Kidney glomerular epithelial cell (primary cell): ENCODE measurements at places on chromosomes 7 and 10.

- DNase-seq: no peak
Observed at GRCh38 chr7:75042286-75042685, 31.3 kb downstream of the RCC1L start.

- no peak for DNase-seq
Observed at GRCh38 chr10:124918191-124918830, 23.6 kb upstream of the ZRANB1 start.

GRCh38 chr7:17495655-17496394, 197.4 kb downstream of the AHR start:
- no peak for DNase-seq

DNA sequence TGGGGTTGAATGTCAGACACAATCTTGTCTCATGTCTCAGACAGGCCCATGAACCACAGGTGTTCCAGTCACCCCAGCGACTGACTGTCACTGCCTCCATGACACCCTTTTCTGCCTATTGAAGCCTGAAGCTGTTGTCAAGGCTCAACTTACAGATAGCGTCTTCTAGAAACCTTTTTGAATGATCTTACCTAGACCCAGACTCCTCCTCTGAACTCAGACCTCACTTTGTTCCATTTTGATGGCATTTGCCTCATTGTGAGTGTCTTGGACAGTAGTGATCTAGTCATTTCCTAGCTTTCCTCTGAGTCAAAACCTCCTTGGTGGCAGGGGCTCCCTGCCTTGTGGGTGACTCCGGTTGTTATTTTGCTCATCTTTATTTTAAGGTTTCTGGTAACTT, 98.3 kb upstream of the AGK start:
- no peak for DNase-seq

- DNase-seq: no peak
Observed at GRCh38 chr7:105250706-105251105, 138.0 kb downstream of the SRPK2 start.

- DNase-seq: no peak
Observed at GRCh38 chr10:6292741-6293151, 90.0 kb downstream of the PFKFB3 start.

GRCh38 chr7:92557249-92557648, 28.7 kb downstream of the RBM48 start:
- DNase-seq: no peak

GRCh38 chr10:112471878-112472487, 25.0 kb downstream of the VTI1A start:
- DNase-seq: peak; percentile 77

- DNase-seq: no peak
Observed at GRCh38 chr10:28878236-28878970, 201.1 kb downstream of the BAMBI start.

- DNase-seq: no peak
Observed at GRCh38 chr7:50588937-50589336, 23.7 kb upstream of the DDC start.

- peak; percentile 32 for DNase-seq
Observed at GRCh38 chr10:122786269-122786668, 59.4 kb downstream of the CUZD1 start.

- DNase-seq: no peak
Observed at GRCh38 chr10:125006188-125006680, 64.3 kb downstream of the ZRANB1 start.

DNA sequence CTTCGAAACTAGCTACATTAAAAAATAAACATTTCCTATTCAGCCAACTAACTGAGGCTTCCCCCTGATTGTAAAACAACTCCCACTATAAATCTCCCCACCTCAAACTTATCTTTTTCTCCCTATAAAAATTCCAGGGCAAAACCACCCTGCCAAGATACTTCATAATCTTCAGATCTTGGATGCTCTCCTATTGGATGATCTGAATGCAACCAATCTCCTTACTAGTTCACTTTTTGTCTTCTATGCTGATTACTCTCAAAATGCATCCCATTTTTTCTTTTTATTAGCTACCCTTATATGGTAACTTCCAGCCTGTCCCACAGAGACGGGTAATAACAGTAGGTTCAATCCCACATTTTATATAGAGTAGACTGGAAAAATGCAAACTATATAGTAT, 15.0 kb upstream of the PRSS58 start:
- no peak for DNase-seq

DNA sequence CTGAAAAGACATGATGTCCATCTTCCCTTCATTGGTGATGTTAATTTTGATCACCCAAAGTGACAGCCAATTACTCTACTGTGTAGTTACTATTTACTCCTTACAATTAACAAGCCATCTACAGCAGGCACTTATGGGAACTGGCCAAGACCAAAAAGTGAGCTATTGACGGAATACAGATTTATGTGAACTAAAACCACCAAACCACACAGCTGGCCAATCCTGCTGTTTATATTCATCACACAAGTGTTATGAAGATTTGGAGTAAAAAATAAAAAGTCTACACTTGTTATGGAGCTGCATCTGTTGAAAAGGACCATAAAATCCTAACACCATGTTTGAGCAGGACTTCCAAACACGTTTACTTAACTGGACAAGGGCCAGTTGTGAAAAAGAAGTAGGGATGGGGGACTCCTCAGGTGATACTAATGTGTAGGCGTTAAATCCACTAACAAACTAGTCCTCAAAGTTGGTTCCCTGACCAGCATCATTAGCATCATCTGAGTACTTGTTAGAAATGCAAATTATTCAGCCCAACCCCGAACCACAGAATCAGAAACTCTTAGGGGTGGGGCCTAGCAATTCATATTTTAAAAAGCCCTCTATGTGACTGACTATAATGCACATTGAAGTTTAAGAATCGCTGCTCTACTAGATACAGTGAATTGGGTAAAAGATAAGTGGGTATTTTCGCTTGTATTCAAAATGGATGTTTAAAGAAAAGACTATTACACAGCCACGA, 11.6 kb downstream of the MCMBP start:
- no peak for DNase-seq

DNA sequence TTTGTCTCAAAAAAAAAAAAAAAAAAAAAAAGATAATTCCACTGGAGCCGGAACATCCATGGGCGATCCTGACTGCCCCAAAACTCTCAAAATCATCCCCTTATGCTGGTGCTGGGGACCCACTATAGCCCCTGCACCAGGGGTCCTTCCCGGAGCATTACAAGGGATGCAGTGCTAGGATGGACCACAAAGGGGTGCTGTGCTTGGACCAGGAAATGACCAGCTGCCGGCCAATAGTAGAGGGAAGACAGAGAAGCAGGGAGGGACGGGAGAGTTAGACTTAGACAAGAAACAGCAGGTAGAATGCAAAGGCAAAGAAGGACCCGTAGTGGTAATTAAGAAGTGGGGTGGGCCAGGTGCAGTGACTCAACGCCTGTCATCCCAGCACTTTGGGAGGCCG, 40.5 kb downstream of the RCC1L start:
- no peak for DNase-seq

GRCh38 chr10:114893251-114893650, 44.7 kb upstream of the TRUB1 start:
- no peak for DNase-seq

DNA sequence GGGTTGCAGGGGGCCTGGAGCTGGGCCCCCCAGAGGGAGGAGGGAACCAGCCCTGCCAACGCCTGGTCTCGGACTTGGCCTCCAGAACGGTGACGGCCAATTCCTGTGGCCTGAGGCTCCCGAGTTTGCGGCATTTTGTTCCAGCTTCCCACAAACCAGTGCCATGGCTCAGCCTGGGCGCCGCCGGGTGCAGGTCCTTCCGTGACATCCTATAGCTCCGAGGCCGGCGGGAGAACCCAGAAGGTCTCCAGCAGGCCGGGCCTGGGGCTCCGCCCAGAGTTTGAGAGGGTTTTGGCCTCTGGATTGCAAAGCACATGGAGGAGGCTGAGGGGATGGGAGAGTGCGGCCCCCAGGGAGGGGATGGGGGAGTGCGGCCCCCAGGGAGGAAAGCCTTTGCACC, 92.6 kb downstream of the UNCX start:
- no peak for DNase-seq

- DNase-seq: no peak
Observed at GRCh38 chr10:14253711-14254110, 77.0 kb downstream of the FRMD4A start.

DNA sequence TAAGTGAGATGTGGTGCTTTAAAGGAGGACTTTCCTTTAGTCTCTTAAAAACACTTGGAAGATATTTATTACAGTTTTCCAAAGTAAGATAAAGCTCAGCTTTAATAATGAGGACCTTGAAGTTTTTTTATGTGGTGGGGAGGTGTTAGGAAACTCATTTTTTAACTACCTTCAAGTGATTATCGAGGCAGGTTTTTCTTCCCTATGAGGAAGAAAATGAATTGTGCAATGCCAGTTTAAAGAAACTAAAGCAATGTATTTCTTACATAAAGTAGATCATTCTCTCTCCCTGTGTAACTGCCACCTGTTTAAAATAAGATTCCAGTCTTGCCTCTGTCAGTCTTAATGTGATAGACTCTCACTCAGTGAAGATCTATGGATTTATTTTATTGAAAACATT, 27.9 kb downstream of the ZEB1 start:
- no peak for DNase-seq

- peak; percentile 76 for DNase-seq
Observed at GRCh38 chr7:39360766-39361165, 205.4 kb upstream of the YAE1 start.

DNA sequence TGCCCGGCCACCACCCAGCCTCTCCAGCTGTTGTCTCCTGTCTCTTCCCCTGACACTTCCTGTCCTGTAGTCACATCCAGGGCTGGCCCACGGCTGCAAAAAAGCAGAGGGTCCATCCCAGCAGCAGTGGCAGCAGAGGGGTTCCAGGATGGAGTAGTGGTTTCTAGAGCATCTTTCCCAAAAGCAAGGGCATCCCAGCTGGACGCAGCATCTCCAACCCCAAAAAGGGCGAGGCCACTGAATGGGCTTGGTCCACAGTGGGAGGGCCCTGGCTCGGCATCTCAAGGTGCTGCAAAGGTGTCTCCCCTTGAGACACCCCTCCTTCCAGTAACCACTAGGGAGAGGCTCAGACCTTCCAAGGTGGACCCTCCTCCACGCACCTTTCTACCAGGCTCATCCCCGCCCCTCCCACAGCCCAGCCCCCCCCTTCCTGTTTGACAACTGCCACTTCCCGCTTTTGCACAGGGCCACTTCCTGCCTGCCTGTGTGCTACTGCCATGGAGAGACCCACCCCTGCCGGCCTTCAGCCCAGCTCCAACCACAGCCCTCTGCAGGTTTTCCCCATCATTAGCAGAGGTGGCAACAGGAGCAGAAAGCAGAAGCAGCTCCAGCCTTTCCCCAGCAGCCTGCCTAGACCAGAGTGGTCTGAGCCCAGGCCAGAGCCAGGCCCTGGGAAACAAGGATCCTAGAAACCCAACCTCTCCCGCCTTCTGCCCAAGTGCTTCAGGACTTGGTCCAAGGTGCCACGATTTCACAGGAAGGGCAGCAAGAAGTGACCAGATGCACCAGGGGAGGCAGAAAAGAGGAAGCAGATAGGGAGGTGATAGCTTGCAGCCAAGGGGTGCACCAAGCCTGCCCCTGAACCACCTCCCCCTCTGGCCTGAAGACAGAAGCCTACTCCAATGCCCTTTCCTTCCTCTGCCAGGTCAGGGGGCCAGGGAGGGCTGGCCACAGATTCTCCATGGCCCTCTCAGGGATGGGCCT, 8.6 kb downstream of the CAMK2G start:
- DNase-seq: no peak

- no peak for DNase-seq
Observed at GRCh38 chr7:106644999-106645398, 16.0 kb downstream of the CCDC71L start.

GRCh38 chr10:4407783-4408182, 418.2 kb upstream of the AKR1E2 start:
- no peak for DNase-seq

- DNase-seq: peak; percentile 47
Observed at GRCh38 chr10:85863301-85864172, 503.1 kb downstream of the GRID1 start.
